NCI-H524 treated with DMSO at 0.1 percent for 48 hours (cell line): ENCODE measurements at places on chromosomes 1 and 21.

DNA sequence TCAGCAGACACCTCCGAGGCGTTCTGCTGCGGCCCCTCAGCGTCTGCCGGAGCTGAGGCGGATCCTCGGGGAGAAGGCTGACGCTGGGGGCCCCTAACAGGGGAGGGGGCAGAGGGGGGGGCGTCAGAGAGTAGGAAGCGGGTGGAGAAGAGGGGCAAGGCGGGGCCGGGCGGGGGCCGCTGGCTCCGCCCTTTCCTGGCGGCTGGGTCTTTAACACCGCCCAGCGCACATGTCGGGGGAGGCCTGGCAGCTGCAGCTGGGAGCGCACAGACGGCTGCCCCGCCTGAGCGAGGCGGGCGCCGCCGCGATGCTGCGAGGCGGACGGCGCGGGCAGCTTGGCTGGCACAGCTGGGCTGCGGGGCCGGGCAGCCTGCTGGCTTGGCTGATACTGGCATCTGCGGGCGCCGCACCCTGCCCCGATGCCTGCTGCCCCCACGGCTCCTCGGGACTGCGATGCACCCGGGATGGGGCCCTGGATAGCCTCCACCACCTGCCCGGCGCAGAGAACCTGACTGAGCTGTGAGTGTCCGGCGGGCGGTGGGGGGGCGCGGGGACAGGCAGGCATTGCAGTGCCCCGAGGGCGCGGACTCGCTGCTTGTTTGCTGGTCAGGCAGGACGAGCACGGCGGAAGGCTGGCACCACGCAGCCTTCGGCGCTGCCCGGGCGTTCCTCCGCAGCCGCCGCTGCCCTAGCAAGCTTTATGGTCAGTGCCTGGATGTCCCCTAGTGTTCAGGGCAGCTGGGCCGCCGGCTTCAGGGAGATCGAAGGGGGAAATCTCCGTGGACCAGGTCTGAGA is at the start of gene NTRK1:
Gene NTRK1 (plus strand): TSS at position 238 of the 796 bp plus-strand sequence. CDS start 70 bp downstream, at position 308.
- DNase-seq: peak; percentile 35

- DNase-seq: no peak
These were observed 26.9 kb downstream of the PTGS2 start for GRCh38 chr1:186653312-186653711.

GRCh38 chr1:172480431-172480830 is 36.6 kb upstream of the PIGC start:
- no peak for DNase-seq

GRCh38 chr1:145962157-145963102 is 1.9 kb downstream of the ANKRD34A start:
- no peak for DNase-seq

DNA sequence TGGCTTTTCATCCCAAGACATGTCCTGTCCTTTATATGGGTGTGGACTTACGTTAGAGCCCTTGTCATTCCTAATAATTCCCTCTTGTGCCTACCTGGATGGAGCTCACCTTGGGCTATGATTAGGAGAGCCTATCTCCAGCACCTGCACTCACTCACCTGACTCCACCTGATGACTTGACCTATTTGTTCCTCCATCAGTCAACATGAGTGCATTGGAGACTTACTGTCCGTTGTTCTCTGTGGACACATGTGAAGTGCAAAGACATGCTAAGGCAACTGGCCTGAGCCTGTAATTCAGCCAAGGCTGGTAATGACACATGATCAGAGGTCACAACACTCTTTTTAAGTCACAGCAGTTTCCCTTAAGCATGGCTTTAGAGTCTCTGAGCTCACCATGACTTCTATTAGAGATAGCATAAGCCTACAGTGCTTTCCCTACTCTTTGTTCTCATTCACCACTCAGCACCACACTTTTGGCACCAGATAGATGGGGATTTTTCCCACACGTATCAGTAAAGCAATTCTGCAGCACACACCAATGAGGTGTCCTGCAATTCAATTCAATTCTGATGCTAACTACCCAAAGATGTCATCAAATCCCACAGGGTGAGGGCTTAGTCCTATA is 9.4 kb downstream of the KCNE1 start:
- no peak for DNase-seq

GRCh38 chr1:60281360-60281932 is 207.9 kb upstream of the C1orf87 start:
- DNase-seq: peak; percentile 33

DNA sequence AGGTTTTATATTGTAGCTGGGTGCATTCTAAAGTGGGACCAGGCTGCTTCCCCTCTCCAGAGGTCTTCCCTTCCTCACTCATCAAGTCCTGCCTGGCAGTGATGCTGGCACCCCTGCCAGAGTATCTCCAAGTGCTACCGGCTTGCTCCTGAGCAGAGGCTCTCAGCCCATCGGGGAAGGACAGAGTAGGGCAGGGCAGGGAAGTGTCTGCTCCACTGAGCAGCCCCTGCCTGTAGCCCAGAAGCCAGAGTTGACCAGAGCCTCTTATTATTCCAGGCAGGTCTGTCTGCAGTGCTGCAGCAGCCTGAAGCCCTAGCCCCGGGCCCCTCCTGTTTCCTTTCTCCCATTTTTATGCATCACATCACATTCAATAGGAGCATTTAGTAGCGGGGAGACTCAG is 51.1 kb downstream of the ATP2B4 start:
- no peak for DNase-seq

- no peak for DNase-seq
These were observed 68.9 kb downstream of the HUNK start for GRCh38 chr21:31941694-31942093.

GRCh38 chr1:119080586-119080985 is 59.9 kb downstream of the WARS2 start:
- DNase-seq: no peak

DNA sequence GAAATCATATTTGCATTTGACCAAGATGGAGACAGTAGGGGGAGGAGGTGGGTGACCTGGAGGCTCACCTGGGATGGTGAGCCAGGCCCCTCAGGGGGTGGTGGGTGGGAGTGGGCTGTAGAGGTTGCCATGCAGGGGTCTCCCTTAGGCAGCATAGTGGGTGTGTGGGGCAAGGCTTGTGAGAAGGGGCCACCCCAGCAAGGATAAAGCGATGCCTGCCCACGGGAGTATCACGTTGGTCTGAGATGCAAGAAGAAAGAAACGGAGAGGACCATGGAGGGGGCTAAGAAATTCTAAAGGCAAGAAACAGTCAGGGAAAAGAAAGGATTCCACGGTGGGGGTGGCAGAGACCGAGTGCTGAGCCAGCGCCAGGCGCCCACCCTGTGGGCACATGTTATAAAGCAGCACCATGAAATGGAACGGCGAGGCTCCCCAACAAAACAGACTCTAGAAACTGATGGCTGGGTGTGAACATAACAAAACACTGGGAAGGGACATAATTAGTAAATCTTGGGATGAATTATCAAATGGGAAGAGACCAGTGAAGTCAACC is 11.7 kb upstream of the C2CD2 start:
- no peak for DNase-seq

- no peak for DNase-seq
These were observed 119.8 kb downstream of the SIK1 start for GRCh38 chr21:43306911-43307676.

GRCh38 chr1:85606414-85606800 is 25.8 kb downstream of the CCN1 start:
- DNase-seq: no peak
